ENCODE measurements at places on chromosomes 4 and X.

- DNase-seq = no peak
These were observed 207.8 kb upstream of the SLC7A11 start for GRCh38 chr4:138449938-138450337.

- DNase-seq = no peak
These were observed 10.9 kb upstream of the WFS1 start for GRCh38 chr4:6258741-6259140.

DNA sequence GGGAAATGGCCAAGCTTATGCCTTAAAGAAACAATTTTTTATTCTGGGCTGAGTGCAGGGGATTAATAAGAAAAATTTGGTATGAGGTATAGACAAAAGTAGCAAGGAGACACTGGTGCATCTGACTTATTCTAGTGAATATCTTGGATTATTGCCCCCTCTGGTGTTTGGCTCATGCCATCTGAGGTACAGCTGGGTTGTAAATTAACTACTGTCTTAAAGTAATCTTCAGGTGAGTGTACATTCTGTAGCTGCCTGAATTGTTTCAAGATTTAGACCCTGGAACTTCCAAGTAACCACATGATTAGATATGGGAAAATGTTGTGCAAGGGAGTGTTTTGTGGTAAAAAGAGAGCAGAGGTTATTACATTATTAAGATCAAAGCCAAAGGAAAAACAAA, 988.7 kb downstream of the FAM133A start:
- DNase-seq = no peak

DNA sequence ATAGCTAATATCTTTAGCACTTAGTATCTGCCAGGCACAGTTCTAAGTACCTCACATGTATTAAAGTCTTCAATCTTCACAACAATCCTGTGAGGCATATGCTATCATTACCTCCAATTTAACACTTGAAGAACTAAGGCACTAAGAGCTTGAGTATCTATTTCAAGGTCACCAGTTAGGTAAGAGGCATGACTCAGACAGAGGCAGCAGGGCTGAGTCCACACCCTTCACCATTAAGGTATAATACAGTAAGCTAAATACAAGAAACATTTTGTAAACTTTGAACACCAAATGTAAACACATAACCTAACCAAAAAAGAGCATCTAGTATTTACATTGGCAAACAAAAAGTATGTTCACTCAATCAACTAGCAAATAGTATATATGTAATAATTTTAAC, 1410.9 kb downstream of the PCDH18 start:
- no peak for DNase-seq

DNA sequence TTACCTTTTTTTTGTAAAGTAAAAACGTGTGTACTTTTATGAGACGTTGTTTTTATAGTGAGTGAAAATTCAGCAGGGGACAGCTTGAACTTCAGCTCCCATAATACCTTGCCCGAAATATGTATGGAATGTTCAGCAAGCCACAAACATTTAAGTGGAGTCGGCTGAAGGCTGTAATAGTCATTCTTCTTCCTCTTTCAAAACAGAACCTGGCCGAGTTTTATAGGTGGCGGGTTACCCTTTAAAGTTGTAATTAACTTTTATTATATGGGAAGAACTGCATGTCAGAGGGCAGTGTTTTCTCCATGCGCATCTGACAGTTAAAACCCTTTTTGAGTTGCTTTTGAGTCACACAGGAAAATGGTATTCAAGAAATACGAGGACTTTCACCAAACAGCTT, 50.7 kb downstream of the CLDN34 start:
- no peak for DNase-seq

GRCh38 chr4:138522366-138522765, 280.2 kb upstream of the SLC7A11 start:
- no peak for DNase-seq

GRCh38 chr4:162582180-162582579, 418.4 kb upstream of the FSTL5 start:
- DNase-seq = no peak

DNA sequence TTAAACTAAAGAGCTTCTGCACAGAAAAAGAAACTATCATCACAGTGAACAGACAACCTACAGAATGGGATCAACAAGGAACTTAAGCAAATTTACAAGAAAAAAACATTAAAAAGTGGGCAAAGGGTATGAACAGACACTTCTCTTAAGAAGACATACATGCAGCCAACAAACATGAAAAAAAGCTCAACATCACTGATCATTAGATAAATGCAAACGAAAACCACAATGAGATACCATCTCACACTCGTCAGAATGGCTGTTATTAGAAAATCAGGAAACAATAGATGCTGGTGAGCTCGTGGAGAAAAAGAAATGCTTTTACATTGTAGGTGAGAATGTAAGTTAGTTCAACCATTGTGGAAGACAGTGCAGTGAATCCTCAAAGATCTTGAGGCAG, 27.8 kb downstream of the PAPSS1 start:
- no peak for DNase-seq

DNA sequence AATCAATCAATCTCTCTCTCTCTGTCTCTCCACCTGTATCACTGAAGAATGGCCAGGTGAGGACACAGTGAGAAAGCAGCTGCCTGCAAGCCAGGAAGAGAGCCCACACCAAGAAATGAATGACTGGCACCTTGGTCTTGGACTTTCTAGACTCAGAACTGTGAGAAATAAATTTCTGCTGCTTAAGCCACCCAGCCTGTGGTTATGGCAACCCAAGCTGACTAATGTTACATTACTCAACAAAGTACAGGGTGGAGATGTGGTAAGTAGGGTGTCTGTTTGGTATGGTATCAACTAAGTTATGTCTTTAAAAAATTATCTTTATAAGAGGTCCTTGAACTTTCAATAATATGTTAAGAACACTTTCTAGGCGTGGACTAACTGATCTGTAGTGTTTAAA, 159.3 kb downstream of the EPHA5 start:
- no peak for DNase-seq

GRCh38 chr4:4281787-4282186, 8.2 kb downstream of the LYAR start:
- DNase-seq = no peak

GRCh38 chr4:138460477-138461414, 218.6 kb upstream of the SLC7A11 start:
- DNase-seq = no peak

DNA sequence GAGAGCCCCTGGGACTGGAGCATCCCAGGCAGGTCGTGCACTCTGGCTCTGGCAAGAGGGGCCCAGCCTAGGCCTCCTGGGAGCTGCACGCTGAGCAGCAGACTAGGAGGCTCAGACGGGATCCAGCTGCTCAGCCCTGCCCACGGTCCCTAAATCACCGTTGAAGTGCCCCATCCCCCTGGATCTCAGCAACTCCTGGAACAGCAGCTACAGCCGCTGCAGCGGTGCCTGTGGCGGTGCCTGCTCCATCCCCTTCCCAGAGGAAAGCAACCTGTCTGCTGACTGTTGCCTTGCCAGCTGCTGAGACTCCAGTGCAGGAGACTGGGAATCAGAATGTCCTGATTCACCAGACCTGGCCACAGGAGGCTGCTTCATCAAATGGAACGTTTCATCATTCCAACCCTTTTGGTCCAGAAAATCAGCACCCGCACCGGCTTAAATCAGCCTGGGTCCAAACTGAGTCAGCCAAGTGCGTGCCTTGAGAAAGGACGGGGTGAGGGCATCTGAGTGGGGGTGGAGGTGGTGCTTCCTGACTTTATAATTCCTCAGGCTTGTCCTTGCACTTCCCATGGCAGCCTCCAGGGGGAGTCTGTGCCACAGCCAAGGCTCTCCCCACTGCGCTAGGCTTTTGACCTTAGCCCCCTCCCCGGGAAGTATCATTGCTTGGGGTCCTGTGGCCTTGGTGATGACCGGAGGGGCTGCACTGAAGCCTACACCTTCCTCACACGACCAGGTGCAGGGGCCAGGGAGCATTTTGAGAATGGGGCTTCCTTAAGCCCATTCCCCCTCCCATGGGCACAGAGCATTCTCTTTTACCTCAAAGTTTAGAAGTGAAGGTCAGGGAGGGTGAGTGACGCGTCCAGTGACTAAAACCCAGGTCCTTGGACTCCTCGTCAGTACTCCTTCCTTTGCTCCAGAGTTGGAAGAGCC, 6.5 kb downstream of the ZNF185 start:
- DNase-seq = peak; percentile 79

DNA sequence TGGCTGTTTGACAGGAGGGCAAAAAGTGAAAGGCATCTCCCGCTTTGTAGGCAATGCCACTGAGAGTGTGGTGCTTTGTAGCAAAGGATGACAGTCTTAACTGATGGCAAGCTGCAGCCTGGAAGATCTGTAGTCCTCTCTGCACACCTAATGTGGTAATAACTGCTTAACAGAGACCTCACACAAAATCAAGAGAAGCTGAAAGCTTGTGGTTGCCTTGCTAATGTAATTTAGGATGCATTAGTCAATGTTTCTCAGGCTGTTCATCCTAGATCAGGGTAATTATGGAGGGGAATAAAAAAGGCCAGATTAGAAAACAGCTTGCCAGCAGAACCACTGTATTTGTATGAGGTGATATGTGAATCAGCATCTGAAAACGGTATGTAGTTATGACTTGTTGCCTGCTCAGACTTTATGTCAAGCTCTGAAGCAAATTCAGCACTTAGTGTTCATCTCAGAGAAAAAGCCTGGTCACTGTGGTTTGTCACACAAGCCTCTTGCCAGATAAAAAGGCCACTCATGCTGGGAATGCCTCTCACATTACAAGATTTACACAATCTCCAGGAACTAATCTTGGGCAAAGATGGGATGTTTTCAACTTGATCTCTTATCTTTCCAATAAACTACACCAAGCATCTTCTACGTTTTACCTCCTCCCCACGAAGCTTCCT, 130.8 kb downstream of the ENOX2 start:
- no peak for DNase-seq

DNA sequence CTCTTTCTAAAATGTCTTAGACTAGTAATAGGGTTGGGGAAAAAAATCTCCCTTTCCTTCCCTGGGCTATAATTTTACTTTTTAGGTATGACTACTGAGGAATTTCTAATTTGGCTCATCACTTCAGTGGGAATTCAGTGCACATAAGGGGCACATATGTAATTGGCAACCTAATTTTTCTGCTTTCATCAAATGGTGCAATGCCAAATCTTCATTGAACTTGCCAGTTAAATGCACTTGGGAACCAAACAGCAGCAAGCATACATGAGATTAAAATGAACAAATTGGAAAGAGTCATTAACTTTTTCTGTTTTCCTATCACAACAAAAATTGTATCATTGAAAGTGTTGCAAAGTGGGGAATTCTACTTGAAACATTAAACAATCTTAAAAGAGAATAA, 2.9 kb upstream of the CCSER1 start:
- no peak for DNase-seq

DNA sequence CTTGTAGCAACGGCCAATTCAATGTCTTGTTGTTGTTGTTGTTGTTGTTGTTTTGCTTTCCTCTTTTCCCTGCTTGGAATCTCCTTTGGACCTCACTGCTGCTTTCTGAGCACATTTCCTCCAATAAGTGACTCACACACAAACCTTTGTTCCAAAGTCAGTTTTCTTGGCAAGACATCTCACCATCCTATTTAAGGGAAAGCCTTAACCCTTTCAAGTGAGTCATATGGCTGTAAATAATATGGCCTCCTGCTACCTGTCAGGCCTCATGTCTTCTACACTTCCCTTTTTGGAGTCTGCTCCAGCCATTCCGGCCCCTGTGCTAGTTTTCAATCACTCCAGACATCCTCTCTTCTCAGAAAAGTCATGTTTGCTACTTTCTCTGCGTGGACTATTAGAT, 79.5 kb upstream of the MAGEB10 start:
- DNase-seq = no peak

DNA sequence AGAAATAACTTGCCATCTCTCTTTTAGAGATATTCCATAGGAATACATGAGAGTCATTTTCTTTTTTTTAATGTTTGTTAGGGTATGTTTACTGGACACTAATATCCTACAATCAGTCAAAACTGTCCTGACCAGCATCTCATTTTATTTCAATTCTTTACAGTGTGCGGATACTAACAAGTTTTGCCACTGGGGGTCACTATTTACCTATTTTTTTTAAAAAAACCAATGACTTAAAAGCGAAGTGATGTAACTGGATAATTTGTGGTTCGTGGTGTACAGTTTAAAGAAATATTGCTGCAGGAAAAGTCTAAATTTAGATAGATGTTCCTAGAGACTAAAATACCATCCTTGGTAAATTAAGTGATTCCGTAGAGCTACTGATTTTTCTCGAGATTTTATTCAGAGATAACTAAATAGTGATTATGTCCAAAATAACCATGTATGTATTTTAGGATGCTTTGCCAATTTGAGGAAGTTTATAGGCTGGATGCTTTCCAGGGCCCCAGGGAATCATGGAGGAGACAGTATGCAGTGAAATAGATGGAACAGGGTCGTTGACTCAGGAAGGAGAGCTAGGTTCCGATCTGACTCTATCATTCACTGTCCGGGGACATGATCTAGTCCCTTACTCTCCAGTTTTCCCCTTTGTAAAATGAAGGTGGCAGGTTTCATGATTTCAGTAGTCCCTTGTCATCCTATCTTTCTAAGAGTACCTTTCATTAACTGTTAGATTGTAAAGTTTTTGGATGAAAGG, 34.0 kb upstream of the GNPDA2 start:
- DNase-seq = peak; percentile 61

DNA sequence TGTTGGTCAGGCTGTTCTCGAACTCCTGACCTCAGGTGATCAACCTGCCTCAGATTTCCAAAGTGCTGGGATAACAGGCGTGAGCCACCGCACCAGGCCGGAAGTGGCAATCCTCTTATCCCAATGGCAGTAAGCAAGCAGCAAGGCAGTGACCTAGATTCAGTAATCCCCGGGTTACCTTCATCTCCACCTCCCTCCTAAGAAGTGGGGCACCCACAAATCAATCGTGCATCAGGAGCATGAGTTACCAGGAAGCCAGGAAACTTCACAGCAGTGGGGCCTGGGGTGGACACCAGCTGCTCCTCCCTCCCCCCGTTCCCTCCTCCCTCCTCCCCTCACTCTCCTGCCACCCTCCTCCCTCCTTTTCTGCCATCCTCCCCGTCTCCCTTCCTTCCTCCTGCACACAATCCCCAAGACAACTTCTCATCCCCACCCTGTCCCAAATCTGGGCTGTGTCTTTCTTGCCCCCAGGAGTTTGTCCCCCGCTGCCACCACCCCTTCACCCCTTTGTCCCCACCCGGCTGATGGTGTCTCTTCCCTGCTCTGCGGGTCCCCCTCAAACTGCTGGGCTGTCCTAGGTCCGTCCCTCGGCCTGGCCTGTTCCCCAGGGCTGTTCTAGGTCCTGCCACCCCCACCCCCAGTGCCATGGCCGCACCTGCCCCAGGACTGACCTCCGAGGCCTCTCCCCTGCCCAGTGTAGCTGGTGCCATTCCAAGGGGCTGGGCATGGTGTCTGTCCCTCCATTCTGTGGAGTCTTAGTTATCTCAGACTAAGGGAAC, 2.2 kb downstream of the PDE6B start:
- DNase-seq = no peak

DNA sequence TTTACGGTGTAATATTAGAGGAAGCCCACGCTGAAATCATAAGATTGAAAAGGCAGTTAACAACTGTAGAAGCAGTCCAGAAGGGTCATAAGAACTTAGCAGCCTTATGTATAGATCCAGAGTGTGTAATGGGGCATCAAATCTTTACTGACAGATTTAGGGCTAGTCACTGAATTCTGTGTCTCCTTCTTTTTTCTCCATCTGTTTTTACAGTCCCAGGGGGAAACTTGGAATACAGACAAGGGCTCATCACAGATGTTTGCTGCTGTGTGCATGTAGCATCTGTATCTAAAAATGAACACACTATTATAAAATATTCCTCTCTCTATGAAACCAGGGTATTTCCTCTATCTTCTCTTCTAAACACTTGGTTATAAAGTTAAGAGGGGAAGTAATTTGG, 43.9 kb downstream of the CYSLTR1 start:
- DNase-seq = no peak
